Fibroblast of the aortic adventitia (primary cell): ENCODE measurements at places on chromosomes 16 and 17. TPM values are rescaled to one million over a fixed set of nuclear protein-coding genes. Genes with fewer than 3 reads are reported as not detected.

Gene KAT7
- 21.5 and 33.5 TPM in 2 replicates for total RNA-seq

Gene WIPF2
- 4.1 and 9.6 TPM in 2 replicates for total RNA-seq

Gene RHBDF2
- 1.4 and 2.6 TPM in 2 replicates for total RNA-seq

Gene INO80E
- total RNA-seq, result 6.5 and 36.5 TPM in 2 replicates

Gene ABCC6
- 0.41 and 0.63 TPM in 2 replicates for total RNA-seq

Gene GFAP
- total RNA-seq, result not detected in 2 replicates

Gene ZFP3
- total RNA-seq, result 0.74 and 1.4 TPM in 2 replicates

Gene TPSD1
- total RNA-seq, result not detected in 2 replicates

Gene NCOR1
- total RNA-seq, result 117 and 139 TPM in 2 replicates

Gene DRC3
- 0.74 and 1.8 TPM in 2 replicates for total RNA-seq

Gene RBFOX1
- 0.08 TPM in 1 of 2 replicates, not detected in the other for total RNA-seq

Gene AKAP1
- total RNA-seq, result 12.9 and 23.6 TPM in 2 replicates

Gene PABPN1L
- total RNA-seq, result not detected in 2 replicates

Gene TP53TG3C
- total RNA-seq, result not detected in 2 replicates

Gene TP53TG3D
- 0.72 TPM in 1 of 2 replicates, not detected in the other for total RNA-seq

Gene TLCD2
- total RNA-seq, result 4.5 and 10.1 TPM in 2 replicates

Gene ULK2
- total RNA-seq, result 20.4 and 22.1 TPM in 2 replicates

Gene SLC16A6
- total RNA-seq, result 0.09 TPM in 1 of 2 replicates, not detected in the other

Gene CHAD
- not detected in 2 replicates for total RNA-seq

Gene AIPL1
- 0.09 TPM in 1 of 2 replicates, not detected in the other for total RNA-seq

Gene RNF227
- 2.8 and 27.4 TPM in 2 replicates for total RNA-seq

Gene ATP2A1
- total RNA-seq, result 0.18 TPM in 1 of 2 replicates, not detected in the other

Gene SLFN13
- total RNA-seq, result 1.4 and 1.7 TPM in 2 replicates

Gene SOCS1
- 3.3 and 5.6 TPM in 2 replicates for total RNA-seq

Gene HBZ
- not detected in 2 replicates for total RNA-seq

Gene DPEP2
- total RNA-seq, result not detected in 2 replicates

Gene FLYWCH2
- total RNA-seq, result 48.9 and 56.4 TPM in 2 replicates

Gene TLK2
- 39.1 and 52.7 TPM in 2 replicates for total RNA-seq

Gene MT4
- not detected in 2 replicates for total RNA-seq

Gene CFAP97D1
- not detected in 2 replicates for total RNA-seq

Gene ATP1B2
- not detected in 2 replicates for total RNA-seq

Gene EME1
- 9.1 TPM in 1 of 2 replicates, not detected in the other for total RNA-seq

Gene KCNH6
- total RNA-seq, result not detected in 2 replicates

Gene NXPH3
- total RNA-seq, result 1.4 and 1.9 TPM in 2 replicates

Gene SLC12A4
- 32.1 and 65.6 TPM in 2 replicates for total RNA-seq

Gene CTF1
- 2.5 and 3.2 TPM in 2 replicates for total RNA-seq

Gene ARL5C
- total RNA-seq, result 2.1 TPM in 1 of 2 replicates, not detected in the other

Gene TNFRSF13B
- not detected in 2 replicates for total RNA-seq

Gene BAHCC1
- total RNA-seq, result 11.7 and 14.3 TPM in 2 replicates
